ENCODE measurements at places on chromosomes 11 and 22.

DNA sequence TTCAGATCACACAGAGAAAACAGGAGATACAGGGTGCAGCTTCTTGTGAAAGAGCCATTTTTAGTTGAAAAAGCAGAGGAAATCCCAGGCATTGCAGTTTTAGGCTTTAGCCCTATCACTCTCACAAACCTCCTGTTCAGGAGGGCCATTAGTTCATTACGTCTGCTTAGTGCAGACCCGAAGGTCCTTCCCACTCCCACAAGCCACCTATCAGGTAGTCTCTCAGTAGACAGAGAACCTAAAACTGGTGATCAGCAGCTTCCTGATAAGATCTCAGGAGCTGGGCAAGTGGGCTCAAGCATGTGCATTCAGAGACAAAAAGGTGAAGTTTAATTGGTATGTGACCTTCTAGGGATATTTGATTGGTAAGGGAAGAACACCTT, 4.3 kb downstream of the GLYAT start:
- no peak for DNase-seq

- DNase-seq, result no peak
Measured at GRCh38 chr22:17410576-17410975, 41.3 kb downstream of the CECR2 start.

DNA sequence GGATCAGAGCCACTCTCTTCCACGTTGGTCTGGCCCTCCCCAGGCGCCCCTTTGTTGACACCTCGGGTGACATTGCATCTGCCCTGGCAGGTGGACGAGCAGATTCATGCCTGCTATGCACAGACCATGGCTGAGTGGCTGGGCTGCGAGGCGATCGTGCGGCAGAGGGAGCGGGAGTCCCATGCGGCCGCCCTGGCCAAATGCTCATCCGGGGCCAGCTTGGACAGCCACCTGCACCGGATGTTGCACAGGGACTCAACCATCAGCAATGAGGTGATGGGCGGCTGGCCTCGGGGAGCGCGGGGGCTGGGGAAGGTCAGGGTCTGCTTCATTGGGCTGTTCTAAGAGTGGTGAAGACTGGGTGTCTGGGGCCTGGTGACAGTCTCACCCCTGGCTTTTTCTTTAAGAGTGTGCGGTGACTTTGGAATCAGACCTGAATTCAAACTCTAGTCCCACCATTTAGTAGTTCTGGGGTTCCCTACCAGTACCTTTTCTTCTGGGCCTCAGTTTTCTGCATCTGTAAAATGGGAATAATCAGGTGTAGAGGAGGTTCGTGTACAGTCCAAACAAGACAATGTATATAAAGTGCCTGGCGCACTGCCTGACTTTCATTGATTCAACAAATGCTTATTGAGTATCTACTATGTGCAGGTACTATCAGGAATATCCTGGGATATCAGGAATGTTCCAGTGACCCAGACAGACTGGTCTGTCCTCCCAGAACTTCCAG, 53.0 kb downstream of the LHFPL7 start:
- DNase-seq, result no peak

DNA sequence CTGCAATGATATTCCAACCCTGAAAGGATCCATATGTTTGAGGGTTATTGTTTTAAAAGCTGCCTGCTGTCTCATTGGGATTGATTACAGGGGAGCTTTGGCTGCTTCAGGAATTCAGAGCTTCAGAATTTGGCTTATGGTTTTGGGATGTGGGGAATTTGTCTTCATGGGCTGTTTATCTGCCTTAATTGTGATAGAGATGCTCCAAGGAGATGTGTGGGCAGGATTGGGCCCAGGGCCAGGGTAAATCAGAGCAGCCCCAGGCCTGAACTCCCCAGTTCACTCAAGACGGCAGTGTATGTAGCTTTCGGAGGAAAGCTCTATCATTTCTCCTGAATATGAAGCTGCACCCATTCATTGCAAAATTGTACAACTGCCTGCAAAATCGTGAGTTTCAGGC, 88.5 kb downstream of the ALX4 start:
- DNase-seq, result no peak

- DNase-seq, result no peak
Measured at GRCh38 chr22:19877626-19878339, 23.1 kb upstream of the GNB1L start.

DNA sequence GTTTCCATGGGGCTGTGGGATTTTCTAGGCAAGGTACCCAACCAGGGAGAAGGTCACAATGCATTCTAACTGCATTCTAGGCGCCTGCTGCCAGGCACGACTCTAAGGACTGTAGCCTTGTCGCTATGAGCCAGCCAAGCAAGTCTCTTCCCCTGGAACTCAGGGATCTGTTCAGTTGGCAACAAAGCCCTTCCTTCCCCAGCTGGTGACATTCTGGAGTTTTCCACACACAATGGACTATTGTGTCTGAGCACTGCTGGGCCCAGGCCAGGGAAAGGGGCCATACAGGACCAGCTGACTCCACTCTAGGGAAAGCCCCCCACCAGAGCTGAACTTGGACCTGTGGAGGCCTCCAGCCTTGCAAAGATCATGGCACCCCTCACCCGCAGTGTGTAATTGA, 116.8 kb downstream of the RRAS2 start:
- no peak for DNase-seq

DNA sequence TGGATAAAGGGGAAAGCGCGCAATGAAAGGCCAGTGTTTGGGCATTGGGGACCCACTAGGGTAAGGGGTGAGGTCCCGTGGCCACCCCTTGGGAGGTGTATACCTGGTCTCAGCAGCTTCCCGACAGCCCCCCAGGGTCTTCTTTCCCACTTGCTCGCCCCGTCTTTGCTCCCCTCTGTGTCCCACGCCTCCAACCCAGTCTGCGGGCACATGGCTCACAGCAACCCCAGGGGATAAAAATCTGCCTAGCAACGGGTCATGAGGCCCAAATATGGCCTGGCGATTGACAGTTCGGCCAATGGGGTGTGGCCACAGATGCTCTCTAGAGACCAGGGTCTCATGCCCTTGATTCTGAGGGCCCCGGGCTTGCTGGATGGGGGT, 41.6 kb downstream of the AHNAK start:
- no peak for DNase-seq
